ENCODE measurements at places on chromosomes 12 and 14.

GRCh38 chr12:122031342-122032216, 9.9 kb downstream of the BCL7A start:
- peak; percentile 30 for DNase-seq

DNA sequence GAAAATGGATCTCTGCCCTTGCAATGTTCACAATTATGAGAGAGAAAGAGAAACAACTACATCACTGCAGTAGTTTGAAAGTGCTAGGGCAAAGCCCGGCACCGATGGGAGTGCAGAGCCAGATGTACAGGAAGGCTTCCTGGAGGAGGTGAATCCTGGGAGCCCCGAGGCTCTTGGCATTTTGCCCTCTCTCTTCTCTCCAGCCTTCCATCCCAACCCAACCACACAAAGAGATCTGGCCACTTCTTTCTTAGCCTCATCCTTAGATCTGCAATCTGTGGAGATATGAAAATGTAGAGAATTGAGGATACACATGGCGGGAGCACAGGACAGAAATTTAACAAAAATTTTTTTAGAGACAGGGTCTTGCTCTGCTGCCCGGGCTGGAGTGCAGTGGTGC, 3.3 kb upstream of the PAPLN start:
- DNase-seq, result no peak

DNA sequence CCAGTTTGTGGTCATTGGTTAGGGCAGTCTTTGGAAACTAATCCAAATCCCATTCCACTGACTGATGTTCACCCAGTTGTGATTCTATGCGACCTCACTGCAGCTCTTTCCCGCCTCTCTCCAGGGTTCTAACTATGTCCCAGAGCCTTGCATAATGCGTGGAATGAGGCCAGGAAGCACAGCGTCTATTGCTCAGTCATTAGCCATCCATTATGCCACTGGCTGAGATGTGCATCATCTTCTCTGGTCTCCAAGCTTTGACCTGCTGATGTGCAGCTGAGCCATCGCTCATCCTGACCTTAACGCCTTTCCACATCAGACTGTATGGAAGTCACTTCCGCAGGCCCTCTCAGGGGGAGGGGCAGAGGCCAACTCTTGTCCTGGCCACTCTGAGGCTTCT, 115.4 kb upstream of the VRK1 start:
- DNase-seq, result no peak

- peak; percentile 51 for DNase-seq
These were observed 65.1 kb upstream of the DUSP6 start for GRCh38 chr12:89417246-89417977.

DNA sequence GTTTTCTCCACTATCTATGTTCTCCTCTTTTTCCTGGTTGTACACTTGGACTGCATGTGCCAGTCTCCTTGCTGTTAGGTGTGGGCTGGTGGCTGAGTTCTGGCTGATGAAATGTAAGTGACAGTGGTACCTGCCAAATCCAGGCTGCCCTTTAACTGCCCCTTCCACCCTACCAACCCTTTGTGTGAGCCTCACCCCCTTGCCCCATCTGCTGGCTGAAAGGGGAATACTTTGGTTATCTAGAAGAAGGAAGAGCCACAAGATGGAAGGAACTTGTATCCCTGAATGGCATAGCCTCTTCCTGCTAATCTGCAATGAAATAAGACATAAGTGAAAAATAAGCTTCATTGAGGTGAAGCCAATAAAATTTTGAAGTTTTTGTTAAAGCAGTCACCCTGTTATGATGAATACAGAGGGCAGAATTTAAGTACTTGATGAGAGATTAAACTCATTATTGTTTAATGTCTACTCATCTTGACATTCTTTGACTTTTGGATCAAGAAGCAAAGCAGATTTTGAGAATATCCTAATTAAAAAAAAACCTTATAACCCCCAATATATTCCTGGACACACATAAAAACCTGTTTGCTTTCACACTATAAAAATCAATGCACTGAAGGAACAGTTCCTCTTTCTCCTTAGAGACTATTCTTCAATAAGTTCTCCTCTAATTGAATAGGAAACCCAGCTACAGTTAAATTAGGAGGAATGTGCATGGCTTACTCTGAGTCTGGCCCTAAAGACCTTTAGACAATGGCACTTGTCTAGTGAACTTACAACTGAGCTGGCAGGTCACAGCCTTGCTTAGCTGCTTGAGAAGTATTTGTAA, 262.6 kb upstream of the BTG1 start:
- peak; percentile 54 for DNase-seq

DNA sequence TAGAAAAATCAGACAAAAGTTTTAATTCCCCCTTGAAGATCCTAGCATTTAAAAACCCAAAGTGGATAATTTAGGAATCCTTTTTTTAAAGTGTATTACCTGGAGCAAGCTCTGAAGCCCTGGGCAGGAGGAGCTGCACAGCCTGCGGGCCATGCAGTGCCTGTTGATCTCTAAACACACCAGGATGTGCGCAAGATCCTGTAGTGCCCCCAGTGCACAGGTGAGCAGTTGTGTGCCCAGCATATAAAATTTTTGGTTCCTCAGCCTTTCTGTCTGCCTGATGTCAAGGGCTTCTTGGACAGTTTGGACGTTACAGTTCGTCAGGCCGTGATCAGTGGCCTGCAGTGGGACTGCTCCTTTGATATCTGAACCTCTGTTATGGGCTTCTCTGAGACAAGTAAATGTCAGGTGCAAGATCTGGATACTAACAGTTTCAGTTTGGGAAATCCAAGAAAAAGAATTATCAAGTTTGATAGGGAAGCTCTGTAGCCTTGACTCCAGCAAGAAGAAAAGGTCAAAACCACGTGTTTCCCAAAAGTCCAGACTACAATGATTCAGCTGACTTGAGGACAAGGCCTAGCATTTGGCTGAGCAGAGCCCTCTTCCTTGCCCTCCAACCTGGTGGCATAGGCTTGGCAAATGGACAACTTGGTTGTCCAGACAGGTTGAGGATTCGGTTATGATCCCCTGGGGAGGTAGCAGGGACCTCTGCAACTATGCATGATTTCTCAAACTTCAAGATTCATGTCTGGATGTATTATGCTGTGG, 1.0 kb downstream of the ATXN7L3B start:
- DNase-seq, result no peak

- no peak for DNase-seq
These were observed 34.6 kb upstream of the BEGAIN start for GRCh38 chr14:100621806-100622205.

- no peak for DNase-seq
These were observed 130.3 kb upstream of the DNM1L start for GRCh38 chr12:32548691-32549281.

GRCh38 chr14:84027351-84027750, 1502.6 kb upstream of the FLRT2 start:
- DNase-seq, result no peak

GRCh38 chr14:101966742-101967141, 2.4 kb downstream of the DYNC1H1 start:
- no peak for DNase-seq

- peak; percentile 70 for DNase-seq
These were observed 39.0 kb upstream of the WNK1 start for GRCh38 chr12:713281-713875.

GRCh38 chr14:89110110-89110509, 285.7 kb downstream of the TTC8 start:
- DNase-seq, result no peak

DNA sequence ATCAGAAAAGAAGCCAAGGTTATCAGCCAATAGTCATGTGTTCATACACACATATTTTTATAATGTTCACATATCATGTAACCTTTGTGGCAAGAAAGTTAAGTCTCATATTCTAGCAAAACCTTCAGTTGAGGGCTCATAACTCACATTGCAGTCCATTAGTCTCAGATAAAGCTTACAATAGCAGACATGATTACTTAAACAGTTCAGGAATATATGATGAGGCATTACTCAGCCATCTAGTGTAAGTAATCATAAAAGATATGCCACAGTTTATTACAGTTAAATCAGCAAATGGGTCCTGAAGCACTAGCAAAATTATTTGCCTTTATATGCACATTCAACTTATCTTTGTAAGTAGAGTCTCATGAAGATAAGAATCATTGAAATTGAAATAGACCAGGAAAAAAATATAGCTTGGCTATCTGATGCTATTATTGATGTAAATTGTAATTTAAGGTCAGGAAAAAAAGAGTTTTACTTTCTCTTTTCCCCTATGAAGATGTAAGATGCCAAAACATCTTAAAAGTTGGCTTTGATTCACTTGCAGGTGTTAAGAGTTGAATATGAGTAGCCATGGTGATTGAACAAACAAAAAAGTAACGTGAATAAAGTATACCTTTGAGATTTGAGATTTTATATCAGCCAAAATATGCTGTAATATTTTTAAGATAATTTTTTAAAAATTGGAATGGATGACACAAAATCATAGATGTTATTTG, 537.0 kb downstream of the SLC6A15 start:
- DNase-seq, result no peak

DNA sequence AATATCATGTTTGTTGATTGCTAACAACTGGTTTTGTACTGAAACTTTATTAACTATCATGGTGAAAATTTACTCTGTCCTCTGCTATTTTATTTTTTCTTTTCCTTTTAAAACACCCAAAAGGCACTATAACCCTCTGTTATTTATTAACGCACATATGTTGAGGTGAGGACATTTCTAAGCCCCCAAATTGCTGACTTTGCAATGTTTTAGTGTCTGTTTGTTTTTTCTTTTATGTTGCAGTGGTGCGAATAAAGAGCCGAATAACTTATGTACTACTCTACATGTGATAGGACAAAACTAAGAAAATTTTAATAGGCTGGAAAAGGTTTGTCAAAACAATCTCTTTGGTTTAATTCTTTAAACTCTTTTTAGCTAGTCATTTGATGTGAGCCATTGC, 24.5 kb upstream of the PAWR start:
- no peak for DNase-seq

DNA sequence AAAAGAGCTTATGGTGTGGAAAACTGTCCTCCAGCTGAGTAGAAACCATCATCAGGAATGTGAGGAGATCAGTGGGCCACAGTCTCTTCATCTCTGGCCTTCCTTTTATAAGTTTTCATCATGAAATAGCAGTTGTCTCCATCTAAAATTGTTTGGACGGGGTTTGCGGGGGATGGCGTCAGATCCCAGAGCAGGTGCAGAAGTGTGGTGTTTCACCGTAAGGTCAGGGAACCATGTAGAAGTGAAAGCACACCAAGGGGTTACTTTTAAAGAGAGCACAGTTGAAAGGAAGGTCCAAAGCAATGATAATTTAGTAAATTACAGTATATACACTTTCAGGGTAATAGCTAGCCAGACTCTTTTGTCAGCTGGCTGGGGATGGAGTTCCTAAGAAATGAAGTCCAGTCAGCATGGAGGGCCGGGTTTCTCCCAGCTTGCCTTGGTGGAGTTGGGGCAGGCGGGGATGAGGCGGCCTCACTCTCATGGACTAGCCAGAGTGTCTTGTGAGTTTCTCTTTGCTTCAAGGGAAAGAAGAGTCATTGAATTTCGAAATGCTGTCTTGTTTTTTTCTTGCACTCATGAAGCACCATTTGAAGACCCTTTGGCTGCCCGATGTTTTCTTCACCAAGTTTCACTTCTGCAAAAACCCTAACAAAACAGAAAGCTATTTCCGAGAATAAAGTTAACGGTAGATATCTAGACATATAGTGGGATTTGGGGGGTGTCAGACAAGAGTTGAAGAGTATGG, 100.6 kb downstream of the ETV6 start:
- peak; percentile 91 for DNase-seq

GRCh38 chr12:65524666-65525065, 246.2 kb downstream of the MSRB3 start:
- no peak for DNase-seq

- DNase-seq, result no peak
These were observed 4.5 kb upstream of the KRT3 start for GRCh38 chr12:52800259-52800917.

DNA sequence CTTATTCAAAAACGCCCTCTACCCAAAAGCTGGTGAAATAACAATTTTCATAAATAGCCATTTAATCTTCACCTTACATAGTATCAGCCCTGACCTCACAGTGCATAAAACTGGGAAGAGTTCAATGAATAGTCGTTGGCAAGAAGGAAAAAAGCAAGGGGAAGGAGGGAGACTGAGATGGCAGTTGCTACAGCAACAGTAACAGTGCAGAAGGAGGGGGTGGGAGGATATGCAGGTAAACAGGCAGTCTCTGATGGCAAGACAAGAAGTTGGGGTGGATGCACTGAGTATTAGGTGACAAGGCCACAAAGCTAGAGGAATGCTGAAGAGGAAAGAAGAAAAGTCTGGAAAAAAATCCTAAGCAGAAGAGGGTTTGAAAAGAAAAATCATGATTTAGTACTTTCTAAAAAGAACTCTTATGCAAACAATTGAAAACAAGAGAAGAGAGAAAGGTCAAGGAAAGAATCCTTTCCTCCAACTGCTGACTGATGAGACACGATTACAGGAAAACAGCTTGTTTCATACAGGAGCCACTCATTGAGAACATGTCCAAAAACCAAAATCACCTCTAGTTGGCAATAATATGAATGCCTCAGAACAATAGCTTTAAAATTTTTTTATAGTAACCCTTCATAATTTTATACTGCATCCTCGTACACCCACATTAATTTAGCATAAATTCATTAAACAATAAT, 56.0 kb downstream of the DCAF5 start:
- no peak for DNase-seq

- DNase-seq, result no peak
These were observed 69.8 kb upstream of the RIN3 start for GRCh38 chr14:92443741-92444140.

GRCh38 chr14:73741386-73741875, 27.2 kb upstream of the PNMA1 start:
- peak; percentile 35 for DNase-seq

DNA sequence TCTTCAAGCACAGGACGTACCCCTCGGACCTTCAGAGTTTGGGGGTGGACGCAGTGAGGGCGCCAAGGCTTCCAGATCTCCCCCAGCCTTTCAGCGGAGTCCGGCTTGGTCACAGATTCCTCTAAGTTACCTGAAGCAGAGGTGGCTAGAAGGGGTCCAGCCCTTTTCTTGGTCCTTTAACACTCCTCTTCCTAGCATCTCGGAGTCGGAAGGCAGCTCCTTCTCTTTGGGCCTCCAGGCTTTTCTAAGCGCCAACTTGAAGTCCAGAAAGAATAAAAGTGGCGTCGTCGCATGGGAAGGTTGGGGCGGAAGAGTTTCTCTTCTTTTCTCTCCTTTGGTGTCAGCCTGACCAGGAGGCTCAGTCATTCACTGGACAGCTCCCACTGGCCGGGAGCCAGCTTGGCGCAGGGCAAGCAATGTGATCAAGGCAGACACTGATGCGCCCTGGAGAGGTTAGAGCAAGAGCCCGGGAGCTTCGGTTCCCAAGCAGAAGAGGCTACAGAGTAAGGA, 9.6 kb downstream of the OR6S1 start:
- peak; percentile 51 for DNase-seq

DNA sequence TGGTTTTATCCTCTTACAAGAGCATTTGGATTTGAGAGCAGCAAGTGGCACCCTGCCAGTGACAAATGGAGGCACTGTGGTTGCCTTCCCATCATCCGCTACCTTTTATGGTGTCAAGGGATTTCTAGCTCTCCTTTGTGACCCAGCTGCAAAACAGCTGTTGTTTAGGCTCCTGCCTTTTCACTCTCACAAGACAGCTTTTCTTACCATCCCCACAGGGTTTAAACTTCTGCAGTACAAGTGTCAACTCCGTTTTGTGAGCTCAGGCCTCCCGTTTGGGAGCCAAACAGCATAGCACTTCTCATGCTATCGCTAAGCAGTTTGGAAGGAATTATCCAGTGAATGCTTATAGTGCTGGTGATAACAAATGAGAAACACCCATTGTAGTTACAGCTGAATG, 331.4 kb downstream of the TMTC2 start:
- no peak for DNase-seq

All from inflammatory macrophage (primary cell).